Aortic smooth muscle cell (primary cell): ENCODE measurements at places on chromosomes 5 and 9. TPM values are rescaled to one million over a fixed set of nuclear protein-coding genes. Genes with fewer than 3 reads are reported as not detected.

GABRA1 gene
- total RNA-seq: under 0.01 TPM in 2 replicates

SMIM33 gene
- not detected in 2 replicates for total RNA-seq

PLPP6 gene
- total RNA-seq: 5.5 and 7.3 TPM in 2 replicates

NMRK1 gene
- total RNA-seq: 28.8 and 29.5 TPM in 2 replicates
